Hematopoietic multipotent progenitor cell treated with erythropoietin and hydrocortisone succinate and interleukin-3 and kit ligand, for 8 days (in vitro differentiated cells): ENCODE measurements at places on chromosomes 2 and 18.

GRCh38 chr2:166901336-166901735 lies 13.1 kb downstream of the XIRP2 start:
- DNase-seq = no peak

DNA sequence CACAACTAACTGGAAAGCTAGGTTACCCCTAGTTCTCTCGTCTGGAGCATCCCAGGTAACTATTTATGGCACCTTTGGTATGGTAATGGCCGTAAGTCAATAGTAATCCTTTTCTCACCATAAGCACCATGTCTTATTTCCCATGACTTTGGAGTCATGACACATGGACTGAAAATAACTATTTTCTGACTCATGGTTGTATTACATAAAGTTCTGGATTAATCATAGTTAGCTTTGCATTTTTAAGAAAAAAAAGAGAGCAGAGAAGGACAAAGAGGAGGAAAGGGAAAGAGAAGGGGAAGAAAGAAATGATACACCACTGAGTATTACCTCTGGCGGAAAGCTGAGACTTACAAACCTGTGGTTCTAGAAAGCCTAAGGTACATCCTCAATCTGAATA lies 99.3 kb downstream of the BIN1 start:
- no peak for DNase-seq

DNA sequence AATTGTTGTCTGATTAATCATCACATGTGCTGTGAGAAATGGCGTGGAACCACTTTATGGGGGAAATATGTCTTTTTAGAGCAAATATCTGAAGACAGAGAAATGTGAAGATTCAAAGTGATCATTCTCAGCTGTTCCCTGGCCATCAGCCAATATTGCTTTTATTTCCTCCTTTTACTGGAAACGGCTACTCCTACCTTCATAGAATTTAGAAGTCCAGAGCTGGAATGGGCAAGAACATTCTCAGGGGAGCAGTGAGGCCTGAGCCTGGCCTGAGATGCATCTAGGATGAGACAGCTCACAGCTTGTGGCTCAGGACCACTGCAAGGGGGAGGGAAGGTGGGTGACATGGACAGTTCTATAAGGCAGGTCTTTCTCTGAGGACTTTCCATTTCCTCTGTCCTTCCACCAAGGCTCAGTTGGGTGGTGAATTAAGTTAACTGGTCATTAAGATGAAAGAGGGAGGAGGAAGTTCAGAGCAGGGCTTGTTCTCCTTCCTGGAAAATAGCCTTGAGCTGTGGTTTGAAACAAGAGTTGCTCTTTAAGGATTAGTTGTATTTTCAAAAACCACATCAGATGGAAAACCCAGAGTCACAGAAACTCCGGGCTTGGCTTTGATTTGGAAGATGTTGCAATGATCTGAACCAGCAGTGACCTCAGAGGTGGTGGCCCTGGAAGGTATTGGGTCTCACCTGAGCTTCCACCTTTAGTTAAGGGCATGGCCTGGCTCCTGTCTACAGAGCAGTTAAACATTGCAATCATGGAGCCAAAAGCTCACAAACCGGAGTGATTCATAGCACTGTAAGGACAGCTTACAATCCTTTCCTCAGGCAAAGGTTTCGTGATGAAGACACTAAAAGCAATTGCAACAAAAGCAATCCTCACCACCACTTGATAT lies 144.3 kb downstream of the VAPA start:
- DNase-seq = no peak

DNA sequence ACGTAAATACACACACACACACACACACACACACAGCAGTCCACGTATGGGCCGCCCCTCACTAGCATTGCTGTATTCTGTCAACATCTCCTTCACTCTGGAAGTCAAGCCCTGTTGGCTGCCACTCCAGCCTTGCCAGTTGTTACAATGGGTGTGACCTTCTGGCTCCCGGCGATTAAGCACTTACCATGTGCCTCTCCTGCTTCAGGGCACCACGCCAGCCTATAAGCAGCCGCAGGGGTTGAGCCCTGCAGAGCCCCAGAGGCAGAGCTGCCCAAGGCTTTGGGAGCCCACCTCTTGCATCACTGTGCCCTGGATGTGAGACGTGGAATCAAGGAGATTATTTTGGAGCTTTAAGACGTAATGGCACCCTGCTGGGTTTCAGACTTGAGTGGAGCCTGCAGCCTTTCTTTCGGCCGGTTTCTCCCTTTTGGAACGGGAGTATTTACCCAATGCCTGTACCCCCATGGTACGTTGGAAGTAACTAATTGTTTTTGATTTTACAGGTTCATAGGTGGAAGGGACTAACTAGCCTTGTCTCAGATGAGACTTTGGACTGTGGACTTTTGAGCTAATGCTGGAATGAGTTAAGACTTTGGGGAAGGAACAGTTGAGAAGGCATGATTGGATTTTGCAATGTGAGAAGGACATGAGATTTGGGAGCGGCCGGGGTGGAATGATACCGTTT lies 54.5 kb upstream of the ROCK2 start:
- DNase-seq = peak; percentile 97

- no peak for DNase-seq
These were observed 20.5 kb downstream of the FBXO41 start for GRCh38 chr2:73263540-73264331.

DNA sequence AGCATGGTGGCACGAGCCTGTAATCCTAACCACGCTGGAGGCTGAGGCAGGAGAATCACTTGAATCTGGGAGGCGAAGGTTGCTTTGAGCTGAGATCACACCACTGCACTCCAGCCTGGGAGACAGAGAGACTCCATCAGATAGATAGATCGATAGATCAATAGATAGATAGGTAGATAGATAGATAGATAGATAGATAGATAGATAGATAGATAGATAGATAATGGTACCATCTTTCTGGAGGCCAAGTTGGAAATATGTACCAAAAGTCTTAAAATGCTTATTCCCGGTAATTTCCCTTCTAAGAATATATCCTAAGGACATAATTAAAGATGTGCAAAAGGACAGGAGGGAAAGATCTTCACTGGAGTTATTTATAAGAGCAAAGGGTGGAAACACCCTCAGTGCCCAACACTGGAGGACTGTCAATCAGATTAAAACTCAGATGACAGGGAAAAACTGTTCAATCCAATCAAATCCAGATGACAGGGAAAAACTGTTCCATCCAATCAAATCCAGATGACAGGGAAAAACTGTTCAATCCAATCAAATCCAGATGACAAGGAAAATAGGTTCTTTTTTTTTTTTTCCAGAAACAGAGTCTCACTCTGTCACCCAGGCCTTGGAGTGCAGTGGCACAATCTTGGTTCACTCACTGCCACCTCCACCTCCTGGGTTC lies 49.0 kb upstream of the UBE2F start:
- no peak for DNase-seq

DNA sequence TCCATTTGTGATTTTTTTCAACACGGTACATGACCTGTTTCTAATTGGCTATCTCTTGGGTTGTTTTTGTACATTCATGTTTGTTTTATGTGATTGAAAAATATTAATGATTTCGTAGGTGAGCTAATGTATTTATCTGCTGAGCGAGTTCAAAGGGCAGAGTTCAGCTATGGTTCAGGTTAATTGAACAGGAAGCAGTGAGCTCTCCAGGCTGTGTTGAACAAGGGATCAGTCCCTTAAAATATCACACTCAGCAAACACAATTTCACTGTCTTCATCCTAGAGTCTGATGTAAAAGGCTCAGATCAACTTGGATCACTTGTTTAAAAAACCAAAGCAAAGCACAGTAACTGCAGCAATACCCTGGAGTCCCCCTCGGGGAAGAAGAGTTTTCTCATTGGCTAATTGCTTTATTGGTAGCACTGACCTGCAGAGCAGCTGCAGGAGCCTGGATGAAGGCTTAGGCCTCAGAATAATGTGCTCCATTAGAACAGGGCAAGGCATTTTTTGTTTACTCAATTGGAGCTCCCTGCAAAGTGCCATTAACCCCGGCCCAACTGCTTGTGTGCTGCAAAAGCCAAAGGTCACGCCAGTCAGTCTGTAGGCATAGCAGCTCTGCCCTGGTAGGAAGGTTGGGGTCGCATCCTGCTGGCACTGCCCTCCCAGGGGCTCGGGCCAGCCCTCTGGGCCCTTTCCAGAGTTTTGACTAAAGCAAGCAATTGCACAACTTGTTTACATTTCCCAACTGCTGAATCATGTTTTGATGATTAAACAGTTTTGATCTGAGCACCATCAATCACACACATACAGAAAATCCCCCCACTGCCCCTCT lies 10.5 kb downstream of the ONECUT2 start:
- no peak for DNase-seq

DNA sequence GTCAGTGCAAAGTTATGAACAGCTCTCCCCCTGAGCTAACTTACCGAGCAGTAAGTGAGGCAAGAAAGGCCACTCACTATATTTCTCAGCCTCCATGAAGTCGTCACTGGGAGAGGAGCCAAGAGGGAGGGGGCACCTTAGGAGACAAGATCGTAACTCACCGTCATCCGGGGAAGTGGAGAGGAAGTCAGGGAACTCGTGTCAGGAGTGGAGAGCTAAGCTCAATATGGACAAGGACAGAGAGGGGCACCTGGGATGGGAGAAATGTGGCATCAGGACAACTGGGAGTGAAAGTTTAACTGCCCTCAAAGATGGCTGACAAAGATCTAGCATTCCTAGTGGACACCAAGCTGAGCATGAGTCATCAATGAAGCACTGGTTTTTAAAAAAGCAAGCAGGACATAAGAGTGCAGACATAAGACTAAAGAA lies 37.1 kb downstream of the BCL11A start:
- DNase-seq = no peak

- DNase-seq = no peak
These were observed 275.3 kb downstream of the HAUS1 start for GRCh38 chr18:46379323-46379950.

GRCh38 chr2:26148501-26148900 lies 24.4 kb upstream of the GAREM2 start:
- no peak for DNase-seq

GRCh38 chr2:68828887-68829708 lies 42.1 kb downstream of the BMP10 start:
- DNase-seq = peak; percentile 98

GRCh38 chr2:152354909-152355308 lies 19.9 kb downstream of the FMNL2 start:
- no peak for DNase-seq

DNA sequence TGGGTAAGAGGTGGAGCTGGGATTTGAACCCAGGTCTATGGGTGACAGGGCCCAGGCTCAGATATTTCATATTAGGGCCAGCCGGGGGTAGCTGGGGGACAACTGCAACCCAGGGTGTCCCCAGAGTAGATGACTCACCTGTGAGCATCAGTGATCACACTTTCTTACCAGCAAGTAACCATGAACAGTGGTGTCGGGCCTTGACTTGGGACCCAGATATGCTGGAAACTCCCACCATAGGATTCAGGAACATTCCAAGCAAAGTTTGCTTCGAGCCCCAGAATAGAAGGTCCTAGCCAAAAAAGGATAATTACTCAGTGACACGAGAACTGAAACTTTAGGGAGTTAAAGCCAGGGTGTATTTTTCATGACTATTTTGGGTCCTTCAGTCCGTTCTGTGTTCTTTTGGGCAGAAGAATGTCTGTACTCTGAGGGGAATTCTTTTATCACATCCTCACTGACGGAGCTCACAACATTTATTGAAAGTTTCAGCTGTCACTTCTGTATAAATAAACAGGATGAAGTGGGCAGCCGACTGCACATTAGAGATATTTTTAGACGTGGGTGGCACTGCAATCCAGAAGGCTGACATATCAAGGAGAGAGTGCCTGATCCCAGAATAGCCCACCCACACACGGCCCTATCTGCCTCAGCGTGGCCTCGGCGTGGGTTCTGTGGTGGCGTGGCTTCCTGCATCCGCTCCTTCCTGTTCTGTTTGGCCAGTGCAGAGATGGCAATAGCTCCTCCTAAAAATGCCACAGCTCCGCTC lies 45.6 kb downstream of the RAMP1 start:
- peak; percentile 72 for DNase-seq

DNA sequence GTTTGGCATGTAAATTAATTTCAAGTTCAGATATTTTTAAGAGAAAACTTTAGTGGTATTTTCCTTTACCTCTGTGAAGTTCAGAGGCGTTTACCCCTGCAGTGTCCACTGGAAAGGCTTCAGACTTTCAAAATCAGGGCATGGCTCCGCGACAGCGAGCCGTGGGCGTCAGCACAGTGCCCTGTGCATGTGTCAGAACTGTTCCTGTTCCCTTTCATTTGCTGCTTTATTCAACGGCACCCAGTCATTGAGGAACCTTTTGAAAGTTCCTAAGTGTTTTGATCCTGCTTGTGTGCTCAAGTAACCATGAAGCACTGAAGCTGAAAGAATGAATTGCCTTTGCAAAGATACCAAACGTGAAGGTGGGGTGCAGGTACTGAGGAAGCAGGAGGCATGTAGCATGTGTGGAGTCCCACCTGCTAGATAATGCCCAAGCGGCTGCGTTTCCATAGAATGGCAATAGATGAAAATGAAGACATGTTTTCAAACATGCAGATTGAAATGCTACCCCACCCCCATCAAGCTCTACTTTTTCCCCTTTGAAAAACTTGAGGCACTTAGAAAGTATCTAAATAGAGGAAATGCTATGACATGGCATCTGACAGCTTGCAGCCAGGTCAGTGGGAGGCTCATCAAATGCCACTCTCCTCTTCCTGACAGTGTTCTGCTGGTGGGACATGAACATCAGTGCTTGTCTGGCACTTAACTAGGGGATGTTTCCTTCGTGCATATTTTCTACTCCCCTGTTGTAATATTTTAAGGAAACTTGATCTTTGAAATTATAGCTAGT lies 148.6 kb downstream of the ZNF236 start:
- DNase-seq = no peak

GRCh38 chr2:239085201-239085992 lies 237.5 kb downstream of the TWIST2 start:
- DNase-seq = no peak

- no peak for DNase-seq
These were observed 468.2 kb upstream of the HS6ST1 start for GRCh38 chr2:128786741-128787478.

DNA sequence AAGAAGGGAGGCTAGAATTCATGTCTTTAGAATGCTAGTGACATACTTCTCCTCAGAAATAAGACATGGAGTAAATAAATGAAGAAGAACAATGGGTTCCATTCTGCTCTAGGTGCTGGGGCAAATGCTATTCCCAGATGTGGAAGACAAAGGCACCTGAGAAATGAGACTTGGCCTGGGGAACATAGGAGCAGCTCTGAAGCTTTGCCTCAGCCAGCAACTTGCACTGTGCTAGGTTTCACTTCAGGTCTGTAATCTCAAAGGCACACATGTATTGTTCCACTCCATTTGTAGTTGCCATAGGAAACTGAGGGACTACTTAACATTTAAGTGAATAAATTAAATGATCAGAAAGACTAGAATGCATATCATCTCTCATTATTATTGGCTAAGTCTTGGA lies 538.9 kb upstream of the REG3G start:
- DNase-seq = no peak

- DNase-seq = peak; percentile 90
These were observed 8.2 kb downstream of the SLC35F6 start for GRCh38 chr2:26772064-26773001.

GRCh38 chr2:127776122-127776780 lies 34.7 kb downstream of the WDR33 start:
- DNase-seq = no peak

GRCh38 chr2:68839260-68839833 lies 31.9 kb downstream of the BMP10 start:
- peak; percentile 61 for DNase-seq

GRCh38 chr2:17106418-17106817 lies 411.8 kb downstream of the RAD51AP2 start:
- no peak for DNase-seq
